ENCODE measurements at places on chromosomes 5 and 9.

- DNase-seq, result no peak
These were observed 131.4 kb downstream of the CCDC192 start for GRCh38 chr5:127834554-127834953.

DNA sequence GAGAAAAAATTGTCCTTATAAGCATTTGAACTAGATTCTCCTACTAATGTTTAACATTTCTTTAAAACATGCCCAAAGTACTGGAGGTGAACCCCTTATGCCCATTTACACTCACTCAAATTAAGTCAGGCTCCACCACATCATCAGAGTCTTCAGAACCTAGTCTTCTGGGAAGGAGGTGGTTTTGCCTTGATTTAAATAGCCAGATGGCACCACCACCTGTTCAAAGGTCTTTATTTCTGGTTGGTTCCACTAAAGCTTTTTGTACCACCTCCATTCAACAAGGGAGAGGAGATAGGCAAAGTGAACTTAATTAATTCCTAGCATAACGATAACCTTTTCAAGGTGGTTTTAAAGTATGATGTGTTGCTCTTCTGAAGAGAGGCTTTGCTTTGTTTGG is 189.5 kb downstream of the SLF1 start:
- no peak for DNase-seq

DNA sequence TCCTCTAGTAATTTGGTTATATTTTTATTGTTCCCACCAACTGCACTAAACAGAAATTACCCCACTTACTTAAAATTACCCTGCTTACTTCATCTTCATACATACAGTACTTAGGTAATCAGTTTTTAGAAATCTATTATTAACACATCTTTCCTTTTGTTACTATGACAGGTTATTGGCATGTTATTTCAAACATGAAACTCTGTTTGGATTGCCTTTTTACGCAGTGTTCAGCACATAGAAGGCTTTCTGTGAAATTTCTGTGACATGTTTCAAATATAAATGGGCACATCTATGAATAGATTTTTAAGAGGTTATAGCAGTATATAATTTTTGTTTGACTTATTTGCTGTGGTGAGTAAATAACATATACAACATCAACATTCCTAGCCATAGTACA is 22.5 kb downstream of the SRFBP1 start:
- no peak for DNase-seq

DNA sequence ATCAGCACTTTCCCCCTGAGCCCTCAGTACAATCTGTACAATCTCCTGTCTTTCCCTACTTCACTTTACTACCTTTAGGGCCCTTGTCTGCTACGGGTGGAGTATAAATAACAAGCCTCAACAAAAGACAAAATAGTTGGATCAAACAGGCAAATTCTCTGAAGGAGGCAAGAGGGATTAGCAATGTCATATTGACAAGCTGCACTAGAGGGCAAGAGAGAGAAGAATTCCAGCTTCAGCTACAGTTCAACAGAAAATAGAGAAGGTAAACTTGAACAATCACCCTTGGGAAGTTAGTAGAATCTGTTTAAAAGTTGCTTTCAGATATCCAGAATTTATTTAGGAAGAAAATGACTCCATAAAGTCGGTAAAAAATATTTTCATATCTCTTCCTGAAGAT is 68.4 kb upstream of the IZUMO3 start:
- no peak for DNase-seq

DNA sequence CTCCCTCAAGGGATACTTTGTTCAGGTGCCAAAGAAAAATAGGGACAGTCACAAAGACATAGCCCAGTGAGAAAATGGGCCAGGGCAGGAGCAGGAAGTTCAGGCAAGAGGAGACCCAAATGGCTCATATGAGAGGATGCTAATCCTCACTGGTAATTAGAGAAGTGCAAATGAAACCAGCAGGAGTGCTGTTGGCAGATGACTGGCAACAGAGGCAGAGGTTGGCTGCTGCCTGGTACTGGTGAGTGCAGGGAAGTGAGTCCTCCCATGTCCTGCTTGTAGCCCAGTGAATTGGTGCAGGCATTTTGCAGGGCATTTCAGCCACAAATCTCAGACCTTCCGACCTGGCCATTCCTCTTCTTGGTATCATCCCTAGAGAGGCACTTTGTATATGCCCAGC is 23.5 kb downstream of the ODF2 start:
- no peak for DNase-seq

DNA sequence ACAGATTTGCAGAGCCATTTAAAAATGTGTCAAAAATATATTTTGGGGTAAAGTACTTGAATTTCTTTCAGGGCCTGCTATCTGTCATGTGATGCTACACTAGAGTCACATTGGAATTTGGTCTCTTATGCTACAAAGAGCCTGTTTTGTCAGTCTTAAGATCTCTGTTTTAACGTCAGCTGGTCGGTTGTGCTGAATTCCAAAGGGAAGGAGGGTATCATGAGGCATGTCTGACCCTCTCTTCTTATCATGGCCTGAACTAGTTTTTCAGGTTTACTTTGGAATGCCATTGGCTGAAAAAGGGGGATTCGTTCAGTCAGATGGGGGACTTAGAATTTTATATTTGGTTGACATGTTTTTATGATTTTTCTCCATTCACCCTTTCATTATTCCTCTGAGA is 290.6 kb downstream of the CD180 start:
- DNase-seq, result no peak

- DNase-seq, result no peak
These were observed 22.3 kb downstream of the TTF1 start for GRCh38 chr9:132384376-132384775.

DNA sequence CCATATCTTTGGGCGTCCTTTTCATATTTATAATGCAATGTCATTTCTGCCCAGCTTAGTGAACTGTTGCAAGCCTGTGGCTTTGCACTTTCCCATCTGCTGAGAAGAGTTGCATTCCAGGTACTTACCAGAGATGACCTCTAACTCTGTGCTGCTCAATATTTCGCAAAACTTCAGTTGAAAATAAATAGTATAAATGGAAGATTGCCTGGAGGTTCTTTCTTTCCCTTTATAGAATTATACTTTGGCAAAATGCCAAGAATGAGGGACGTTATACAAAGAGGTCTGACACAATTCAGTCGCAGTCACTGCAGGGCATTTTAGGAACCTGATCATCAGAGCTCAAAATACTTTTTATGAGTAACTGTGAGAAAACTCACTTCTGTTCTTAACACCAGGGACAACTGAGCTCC is 18.9 kb upstream of the VLDLR start:
- no peak for DNase-seq

DNA sequence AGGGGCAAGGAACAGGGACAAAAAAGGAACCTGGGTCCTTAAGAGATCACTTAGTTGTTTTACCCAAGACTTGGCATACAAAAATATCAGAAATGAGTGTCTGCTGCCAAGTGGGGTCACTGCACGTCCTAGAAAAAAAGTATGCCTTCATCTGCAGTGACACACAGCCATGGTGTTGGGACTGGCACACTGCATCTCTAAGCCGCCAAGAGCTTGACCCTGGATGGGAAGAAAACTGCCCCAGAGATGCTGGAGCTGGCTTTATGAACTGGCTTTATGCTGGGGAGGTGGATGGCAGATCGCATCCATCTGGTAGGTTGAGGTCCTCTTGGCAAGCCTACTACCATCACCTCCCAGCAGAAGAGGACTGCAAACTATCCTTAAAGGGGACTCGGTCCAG is 51.7 kb downstream of the IRF1 start:
- no peak for DNase-seq

DNA sequence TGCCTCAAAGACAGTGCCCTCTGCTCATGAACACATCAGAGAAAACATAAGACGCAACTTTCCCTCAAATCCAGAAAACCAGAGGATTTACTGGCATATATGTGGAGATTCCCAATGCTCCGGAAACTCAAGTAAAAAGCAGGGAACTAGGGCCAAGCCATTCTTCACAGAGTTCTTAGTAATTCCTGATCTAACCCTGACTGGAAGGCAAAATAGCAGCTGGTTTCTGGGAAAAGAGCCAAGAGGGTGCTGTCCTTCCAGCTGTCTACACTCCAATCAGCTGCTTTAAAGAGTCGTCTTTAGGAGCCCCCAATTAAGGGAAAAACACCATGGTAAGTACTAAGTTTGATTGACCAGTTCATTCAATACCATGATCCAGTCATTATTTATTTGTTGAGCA is 49.6 kb downstream of the GNA14 start:
- DNase-seq, result no peak

- no peak for DNase-seq
These were observed 631.5 kb upstream of the ST8SIA4 start for GRCh38 chr5:101534491-101535110.

DNA sequence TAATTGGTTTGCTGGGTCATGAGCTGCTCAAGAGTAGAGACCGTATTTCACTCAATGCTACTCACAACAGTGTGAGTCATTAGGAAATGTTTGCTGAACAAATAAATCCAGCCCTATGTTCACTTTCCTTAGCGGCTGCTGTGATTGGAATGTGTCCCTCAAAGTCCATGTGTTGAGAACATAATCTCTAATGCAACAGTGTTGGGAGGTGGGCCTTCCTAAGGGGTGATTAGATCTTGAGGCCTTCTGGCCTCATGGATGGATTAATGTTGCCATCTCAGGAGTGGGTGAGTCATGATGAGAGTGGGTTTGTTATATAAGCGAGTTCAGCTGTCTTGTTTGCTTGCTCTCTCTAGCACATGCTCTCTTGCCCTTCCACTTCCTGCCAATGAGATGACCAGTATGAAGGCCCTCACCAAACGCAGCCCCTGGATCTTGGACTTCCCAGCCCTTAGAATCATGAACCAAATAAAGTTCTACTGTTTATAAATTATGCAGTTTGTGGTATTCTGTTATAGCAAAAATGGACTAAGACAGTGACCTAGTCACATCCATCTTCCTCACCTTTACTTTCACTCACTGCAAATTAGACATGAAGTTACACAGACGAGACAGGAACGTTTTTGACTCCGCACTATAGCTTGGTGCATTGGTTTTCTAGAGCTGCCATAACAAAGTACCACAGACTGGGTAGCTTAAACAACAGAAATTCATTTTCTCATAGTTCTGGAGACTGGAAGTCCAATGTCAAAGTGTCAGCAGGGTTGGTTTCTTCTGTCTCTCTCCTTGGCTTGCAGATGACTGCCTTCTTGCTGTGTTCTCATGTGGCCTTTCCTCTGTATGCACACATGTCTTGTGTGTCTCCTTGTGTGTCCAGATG is 50.9 kb upstream of the FAM169A start:
- no peak for DNase-seq

DNA sequence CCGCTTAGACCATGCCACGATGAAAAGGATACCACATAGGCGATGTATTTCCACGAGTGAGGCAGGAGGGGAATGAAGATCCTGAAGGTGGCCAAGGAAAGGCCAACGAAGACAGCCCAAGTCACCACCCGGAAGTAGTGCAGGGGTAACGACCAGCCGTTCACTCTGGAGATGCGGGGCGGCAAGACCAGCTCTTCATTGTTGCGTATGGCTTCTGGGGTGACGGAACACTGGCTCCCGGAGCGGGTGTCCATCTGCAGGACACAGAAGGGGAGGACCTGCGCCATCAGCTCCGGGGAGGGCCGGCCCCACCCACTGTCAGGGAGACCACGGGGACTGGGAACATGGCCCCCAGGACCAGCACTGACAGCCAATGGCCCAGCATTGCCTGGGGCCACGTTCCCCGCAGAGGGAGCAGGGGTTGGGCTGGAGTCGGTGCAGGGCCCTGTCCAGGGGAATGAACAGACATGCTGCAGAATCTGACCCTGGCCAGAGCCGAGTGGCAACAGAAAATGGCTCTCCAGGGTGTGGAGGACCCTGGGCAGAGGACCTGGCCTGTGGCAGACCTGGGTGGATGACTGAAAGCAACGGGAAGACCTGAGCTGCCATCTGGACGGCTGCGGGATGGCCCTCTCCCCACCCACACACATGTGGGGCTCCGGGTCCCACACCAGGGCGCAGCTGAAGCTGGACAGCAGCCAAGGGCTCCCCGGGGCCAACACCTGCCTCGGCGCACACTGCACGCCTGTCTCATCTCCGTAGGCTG is 17.7 kb downstream of the ZDHHC11B start:
- no peak for DNase-seq

DNA sequence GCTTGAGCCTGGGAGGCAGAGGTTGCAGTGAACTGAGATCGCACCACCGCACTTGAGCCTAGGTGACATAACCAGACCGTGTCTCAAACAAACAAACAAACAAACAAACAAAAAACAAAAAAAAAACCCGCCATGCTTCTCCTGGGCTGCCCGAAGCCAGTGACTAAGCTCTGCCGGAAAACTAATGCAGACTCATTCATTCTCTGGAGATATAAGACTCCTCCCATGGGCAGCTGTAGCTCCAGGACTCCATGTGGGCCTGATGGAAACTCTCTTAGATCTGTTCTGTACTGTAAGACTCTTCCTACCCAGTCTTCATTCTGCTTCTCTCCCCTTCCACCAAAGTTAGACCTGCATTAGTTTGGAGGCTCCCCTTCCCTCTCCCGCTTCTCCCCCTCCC is 11.1 kb downstream of the GLDC start:
- no peak for DNase-seq

DNA sequence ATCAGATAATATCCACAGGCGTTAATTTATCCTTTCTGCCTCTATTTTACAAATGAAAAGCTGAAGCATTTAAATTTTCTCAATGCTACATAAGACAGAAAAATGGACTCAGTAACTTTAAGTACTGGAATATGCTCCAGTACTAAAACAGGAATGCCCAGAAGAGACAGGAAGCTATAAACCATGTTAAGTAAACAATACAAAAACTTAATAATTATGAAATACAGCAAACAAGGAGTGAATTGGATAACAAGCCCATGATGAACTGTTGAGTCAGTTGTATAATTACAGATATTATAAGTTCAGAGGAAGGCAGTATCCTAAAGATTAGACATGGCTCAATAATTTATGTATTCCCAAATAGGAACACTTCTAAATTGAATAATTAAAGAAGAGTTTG is 148.5 kb downstream of the CHSY3 start:
- DNase-seq, result no peak

DNA sequence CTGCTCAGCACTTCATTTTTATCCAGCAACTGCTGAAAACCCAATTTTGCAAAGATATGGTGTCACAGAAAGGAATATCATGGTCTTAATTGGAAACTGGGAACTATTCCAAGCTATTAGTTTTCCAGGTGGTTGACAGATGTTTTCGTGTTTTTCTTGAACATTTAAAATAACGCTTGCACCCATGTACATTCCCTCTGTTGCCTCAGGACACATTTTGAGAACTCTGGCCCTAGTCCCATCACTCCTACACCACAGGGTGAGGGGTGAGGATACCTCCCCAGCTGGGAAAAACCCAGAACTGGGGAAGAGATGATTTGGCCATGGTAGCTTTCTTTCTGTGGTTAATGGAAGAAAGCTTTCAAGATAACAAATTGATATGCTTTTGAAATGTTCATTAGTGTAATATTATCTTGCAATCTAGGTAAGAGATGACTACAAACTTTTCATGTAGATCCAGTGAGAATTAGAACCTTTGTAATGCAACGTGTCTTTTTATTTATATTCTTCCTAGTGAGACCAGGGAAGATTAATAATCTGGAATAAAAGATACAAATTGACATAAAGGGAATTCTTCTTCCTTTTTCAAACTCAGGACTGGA is 627.0 kb downstream of the RAB3C start:
- DNase-seq, result no peak

DNA sequence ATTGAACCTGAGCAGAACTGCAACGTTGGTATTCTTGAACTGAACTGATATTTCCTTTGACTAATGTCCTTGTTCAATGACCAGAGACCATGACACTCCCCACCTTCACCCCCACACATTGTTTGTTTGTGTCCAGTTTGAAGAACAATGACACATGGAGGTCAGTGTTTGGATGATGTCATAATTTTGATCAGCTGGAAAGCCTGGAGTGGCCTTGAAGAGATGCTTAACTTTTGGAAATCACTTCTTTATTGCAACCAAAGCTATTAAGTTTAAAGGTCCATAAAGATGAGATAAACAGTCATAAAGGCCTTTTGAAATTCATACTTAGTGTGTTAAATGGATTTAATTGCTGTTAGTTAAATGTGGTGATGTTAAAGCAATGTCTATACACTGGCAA is 92.7 kb downstream of the TMC1 start:
- DNase-seq, result no peak
